ENCODE measurements at places on chromosomes 16 and 17.

GRCh38 chr17:67639555-67639954, 78.2 kb upstream of the NOL11 start:
- DNase-seq, result no peak

- no peak for DNase-seq
These were observed 117.3 kb downstream of the ADCY9 start for GRCh38 chr16:3998793-3999478.

DNA sequence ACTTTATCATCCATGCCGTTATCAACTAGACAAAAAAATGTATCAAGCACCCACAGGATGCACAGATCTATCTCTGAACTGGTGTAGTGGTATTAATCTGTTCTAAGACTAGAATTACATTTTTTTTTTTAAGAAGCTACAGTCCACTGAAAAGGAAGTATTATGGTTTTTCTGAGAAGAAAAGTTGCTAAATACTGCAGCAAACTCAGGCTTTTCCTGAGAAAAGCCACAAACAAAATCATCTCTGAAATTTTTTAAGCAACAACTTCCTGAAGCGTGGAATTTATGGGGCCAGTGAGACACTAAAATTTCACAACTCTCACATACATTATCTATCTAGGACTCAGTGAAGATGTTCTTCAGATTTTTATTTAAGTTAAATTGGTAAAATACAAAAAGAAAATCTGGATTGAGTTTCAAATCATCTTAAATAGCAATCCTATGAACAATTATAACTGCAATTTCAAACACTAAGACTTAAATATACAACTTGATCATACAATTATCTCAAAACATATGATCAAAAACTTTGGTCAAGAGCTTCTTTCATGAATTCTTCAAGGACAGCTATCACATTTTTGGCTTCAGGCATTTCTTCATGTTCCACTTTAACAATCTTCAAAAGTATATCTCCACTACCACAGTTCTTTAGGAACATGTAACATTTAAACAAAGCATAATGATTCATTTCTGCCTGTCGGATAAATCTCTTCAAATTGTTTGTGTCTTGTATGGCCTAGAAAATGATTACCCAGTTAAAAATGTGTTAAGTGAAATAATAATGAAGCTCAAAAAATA, 10.5 kb downstream of the C17orf75 start:
- no peak for DNase-seq

GRCh38 chr17:77842528-77843147, 115.9 kb upstream of the TNRC6C start:
- peak; percentile 49 for DNase-seq

DNA sequence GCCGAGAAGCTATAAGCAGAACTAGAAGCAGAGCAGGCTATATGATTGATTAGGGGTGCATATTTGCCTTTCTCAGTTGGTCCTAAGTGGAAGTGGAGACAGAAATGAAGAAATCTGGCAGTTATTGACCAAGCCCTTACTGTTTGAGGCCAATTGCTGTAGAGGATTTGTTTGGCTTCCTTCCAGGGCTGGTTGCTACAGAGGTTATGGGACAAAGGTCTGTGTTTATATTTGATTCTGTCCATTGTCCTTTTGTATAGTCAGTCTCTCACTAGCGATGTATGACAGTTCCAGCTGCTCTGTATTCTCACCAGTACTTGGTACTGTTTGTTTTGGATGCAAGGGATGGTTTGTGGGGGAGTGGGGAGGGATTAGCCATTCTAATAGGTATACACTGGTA, 7.3 kb upstream of the ALOX15 start:
- no peak for DNase-seq

DNA sequence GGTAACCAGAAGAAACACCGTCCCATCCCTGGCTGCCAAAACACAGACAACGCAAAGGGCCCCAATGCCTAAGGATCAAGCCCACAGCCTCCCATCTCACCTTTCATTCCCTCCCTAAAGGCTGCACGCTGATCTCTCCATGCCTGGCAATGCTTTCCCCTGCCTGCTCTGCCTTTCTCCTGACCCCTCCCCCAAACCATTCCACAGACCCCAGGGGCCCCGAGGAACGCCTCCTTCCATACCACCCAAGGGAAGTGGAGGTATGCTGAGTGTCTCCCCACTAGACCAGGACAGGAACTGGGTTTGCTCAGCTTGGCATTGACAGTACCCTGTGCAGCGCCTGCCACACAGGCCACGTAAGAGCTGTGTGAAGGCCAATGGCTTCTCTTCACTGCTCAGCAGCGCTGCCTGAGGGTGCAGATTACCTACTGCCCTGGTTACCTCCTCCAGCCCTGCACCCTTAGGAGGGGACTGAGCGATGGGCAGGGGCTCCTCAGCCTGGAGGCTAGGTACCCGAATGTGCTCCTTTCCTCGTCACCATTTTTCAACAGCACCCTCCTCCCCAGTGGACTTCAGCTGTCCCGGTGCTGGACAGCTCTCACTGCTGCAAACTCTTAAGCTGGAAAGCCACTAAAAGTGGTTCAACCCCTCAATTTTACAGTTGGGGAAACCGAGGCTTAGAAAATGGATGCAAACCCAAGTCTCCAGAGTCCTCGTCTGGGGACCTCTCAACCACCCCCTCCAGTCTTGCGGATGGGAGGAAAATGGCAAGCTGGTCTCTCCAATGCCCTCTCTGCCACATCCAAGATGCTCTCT, 45.0 kb downstream of the SRCIN1 start:
- peak; percentile 28 for DNase-seq

- DNase-seq, result no peak
These were observed 62.7 kb downstream of the FOXK2 start for GRCh38 chr17:82582213-82582612.

DNA sequence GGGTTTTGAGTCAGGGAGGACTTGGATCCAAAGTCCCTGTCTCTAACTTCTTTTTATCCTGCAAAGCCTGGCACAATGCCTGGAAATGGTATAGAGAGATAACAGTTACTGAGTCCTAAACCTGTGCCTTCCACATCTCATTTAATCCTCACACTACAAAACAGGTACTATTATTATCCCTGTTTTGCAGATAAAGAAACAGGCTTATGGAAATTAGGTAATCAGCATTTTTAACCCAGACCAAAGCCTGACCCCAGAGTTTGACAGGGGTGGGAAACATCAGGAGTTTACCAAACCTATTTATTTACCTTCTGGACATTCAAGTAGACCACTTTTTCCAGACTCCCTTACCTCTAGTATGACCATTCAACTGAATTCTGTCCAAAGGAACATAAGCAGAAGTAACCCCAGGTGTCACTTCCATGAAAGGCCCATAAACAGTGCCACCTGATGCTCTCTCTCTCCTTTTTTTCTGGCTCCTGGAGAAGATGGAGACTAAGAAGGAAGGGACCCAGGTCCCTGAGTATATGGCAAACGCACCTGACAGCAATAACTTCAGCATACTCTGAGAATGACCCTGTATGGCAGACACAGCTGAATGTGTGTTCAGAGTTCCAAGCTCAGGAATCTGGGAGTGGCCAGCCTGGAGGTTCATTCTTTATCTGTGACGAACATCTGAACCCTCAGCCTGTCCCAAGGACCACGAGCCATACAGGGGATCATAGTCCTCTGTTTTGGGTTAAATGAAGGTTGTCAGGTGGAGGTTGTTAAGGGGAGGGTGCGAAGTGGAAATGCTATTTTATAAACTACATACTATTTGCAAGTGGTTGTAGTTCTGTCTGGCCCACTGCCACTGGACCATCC, 62.7 kb downstream of the HLF start:
- no peak for DNase-seq

DNA sequence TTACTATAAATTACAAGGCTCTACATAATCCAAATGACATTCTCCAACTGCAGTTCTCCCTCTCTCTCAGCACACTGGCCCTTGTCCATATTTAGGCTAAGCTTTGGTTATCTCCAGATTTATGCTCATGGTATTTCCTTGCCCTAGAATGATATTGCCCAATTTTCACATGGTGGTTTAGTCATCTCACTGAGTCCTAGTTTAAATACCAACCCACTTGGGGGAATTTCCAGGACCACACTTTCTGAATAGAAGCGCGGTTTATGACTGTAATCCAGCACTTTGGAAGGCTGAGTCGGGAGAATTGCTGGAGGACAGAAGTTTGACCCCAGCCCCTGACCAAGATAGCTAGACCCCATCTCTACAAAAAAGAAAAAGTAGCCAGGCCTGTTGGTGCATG, 280.1 kb upstream of the MON1B start:
- no peak for DNase-seq
